Stimulated activated CD8-positive, alpha-beta memory T cell treated with anti-CD3 and anti-CD28 coated beads, Interleukin-7, amount 100 ng/mL, for 1 hour (primary cell): ENCODE measurements at places on chromosomes 4 and X.

DNA sequence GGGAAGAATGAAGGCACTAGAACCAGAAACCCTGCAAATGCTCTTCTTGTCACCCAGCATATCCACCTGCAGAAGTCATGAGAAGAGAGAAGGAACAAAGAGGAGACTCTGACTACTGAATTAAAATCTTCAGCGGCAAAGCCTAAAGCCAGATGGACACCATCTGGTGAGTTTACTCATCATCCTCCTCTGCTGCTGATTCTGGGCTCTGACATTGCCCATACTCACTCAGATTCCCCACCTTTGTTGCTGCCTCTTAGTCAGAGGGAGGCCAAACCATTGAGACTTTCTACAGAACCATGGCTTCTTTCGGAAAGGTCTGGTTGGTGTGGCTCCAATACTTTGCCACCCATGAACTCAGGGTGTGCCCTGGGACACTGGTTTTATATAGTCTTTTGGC lies 181.7 kb downstream of the AR start:
- no peak for DNase-seq

DNA sequence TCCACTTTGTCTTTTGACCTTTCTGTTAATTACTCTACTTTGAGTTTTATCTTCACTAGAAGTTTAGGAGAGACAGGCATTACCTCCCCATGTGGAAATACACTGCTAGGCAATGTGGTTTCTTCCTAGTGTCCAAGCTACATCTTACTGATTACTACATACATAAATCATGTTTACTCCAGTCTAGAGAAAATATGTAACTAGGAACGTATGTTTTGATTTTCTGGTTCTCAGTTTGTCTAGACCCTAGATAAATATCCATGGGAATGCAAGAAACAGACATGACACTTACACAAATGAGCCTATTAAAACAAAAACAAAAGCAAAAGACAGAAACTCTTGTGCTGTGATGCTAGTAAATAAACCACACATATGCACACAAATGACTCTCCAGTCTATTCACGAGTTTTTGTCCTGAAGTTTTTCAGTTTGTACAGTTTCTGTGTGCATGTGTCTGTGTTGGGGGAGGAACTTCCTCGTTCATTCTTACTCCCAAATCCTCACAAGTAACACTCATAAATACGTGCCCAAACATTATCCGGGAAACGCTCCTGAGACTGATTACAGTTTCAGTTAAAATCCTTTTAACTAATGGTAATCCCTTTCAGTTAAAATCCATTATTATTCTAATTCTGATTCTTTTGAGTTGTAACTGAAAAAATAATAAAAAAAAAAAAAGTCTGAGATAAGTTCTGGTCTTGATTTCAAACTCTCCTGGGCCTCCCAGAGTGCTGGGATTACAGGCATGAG lies 283.5 kb upstream of the FTHL17 start:
- no peak for DNase-seq

DNA sequence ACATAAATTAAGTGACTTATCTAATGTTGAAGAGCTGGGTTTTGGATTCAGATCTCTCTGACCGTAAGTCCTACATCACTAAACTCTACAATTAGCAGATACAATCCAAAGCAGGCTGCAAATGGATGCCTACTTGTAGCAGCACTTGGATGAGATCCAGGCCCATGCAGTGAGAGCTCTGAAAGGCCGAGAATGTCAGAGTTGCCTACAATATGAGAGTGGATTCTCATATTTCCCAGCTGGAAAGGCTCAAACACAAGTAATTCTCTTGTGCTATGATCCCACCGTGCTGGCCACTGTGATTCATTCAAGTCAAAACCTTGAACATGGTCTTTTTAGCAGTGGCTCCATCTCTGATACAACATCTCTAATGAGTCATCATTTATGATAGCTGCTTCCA lies 125.4 kb upstream of the CHRDL1 start:
- DNase-seq, result no peak

- no peak for DNase-seq
Measured at GRCh38 chr4:20022471-20022870, 229.2 kb upstream of the SLIT2 start.

GRCh38 chrX:17183566-17183965 lies 191.4 kb upstream of the NHS start:
- DNase-seq, result no peak

- no peak for DNase-seq
Measured at GRCh38 chr4:153655928-153656327, 28.2 kb upstream of the TLR2 start.

- DNase-seq, result no peak
Measured at GRCh38 chr4:86847571-86847970, 1.6 kb downstream of the SLC10A6 start.

DNA sequence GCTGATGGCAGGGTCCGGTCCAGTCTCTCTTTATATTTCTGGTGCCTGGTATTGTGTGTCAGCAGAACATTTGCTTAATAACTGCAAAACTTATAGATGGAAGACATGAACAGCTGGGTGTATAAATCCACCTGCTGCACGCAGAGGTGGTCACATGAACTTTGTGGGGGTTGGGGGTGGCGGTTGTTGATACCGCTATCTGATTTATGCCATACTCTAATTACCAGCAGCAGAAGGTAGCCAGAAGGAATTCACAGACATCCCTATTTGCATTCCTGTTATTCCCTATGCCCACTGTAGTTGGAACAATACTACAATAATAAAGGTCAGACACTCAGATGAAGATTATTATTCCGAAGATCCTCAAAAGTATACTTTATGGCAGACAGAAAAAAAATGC lies 121.6 kb upstream of the PUDP start:
- no peak for DNase-seq

- no peak for DNase-seq
Measured at GRCh38 chr4:109462802-109463201, 29.2 kb downstream of the SEC24B start.

DNA sequence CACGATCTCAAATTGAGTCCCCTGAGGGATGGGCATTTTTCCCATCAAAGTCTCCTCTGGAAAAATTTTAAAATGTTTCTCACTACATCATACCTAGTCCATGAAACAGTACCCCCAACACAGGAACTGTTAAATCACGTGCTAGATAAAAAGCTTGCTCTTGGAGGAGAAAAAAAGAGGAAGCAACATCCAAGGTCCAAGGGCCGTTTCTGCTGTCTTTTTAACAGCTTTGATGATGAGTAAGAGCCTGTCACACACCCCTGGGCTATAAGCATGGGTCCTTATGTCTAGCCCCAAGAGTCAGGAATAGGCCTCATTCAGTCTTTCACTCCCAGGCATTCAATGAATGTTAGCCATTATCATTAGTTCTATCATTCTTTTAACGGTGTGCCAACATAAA lies 128.9 kb downstream of the SH3KBP1 start:
- no peak for DNase-seq

GRCh38 chrX:23699636-23700194 lies 32.4 kb downstream of the PRDX4 start:
- DNase-seq, result no peak

- DNase-seq, result no peak
Measured at GRCh38 chr4:70927502-70928137, 25.5 kb downstream of the MOB1B start.

GRCh38 chr4:88276952-88277710 lies 7.2 kb downstream of the PPM1K start:
- DNase-seq, result no peak

- DNase-seq, result no peak
Measured at GRCh38 chrX:69073241-69073640, 92.0 kb downstream of the PJA1 start.

- DNase-seq, result no peak
Measured at GRCh38 chr4:112818594-112818965, 181.6 kb downstream of the LARP7 start.

DNA sequence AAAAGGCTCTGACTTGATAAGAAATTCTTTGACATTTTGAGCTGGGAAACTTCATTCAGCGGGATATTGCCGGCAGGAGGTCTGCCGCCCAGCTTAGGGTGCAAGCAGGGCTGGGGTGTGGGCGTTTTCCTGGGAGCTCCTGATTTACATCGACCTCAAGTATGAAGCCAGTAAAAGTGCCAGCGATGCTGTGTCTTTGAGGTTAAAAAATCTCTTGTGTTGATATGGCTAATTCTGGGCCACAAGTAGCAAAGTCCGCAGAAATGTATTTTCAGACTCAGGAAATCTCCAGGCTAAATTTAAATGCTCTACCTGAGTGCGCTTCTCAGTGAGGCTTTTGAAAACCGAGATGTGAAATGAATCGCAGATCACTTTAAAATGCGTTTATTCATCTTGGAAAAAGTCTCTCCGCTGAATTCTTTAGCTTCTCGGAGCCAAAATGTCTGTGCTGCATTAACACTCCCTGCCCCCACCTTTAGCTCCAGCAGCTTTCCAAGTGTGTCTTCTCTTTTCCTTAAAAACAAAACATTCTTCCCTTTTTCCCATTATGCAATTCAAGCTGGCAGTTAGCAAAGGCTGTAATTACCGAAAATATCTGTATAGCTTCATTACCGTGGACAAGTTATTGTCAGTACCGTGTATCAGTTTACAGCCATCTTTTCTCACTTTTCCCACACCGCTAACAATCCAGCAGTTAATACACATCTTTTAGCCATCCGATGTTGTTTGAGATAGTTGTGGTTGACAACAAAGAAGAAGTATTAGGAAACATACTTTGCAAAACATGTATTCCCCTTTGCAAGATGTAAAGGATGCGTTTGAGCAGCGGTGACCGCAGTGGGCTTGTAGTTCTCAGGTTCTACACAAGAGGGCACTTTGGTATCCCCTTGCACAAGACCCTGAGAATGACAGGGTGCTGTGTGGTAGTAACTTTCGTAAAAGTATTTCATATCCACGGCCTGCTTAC lies 136.0 kb upstream of the STX18 start:
- DNase-seq, result no peak

GRCh38 chr4:180164799-180165198 lies 2078.4 kb upstream of the TENM3 start:
- no peak for DNase-seq

GRCh38 chr4:156019246-156019645 lies 65.6 kb upstream of the CTSO start:
- DNase-seq, result no peak

DNA sequence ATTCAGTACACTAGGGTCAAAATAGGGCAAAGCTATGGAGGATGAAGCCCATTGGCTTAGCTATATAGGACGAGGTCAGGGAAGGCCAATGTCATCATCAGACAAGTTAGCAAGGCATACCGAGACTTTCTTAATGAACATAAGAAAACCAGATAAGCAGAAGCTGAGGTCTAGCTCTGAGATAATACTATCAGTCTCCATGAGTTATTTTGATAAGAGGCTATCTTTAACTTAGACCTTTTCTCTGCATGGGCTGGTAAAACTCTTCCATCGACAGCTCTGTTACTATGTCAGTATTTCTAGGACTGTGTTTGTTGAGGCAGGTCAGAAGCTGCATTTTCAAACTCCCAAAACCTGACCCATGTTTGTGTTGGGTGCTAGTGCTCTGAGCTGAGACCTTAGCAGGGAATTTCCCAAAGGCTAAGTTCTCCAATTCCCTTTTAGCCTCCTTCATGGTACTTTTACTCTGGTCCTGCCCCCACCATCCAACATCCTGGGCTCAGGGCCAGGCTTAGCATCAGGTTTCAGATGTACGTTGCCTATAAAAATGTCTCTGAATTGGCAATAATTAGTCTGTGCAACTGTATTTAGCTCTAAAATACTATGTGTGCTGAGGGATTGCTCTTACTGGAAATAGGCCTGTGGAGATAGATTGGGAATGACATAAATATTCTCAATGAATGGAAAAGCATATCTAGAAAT lies 29.3 kb upstream of the LRAT start:
- no peak for DNase-seq

DNA sequence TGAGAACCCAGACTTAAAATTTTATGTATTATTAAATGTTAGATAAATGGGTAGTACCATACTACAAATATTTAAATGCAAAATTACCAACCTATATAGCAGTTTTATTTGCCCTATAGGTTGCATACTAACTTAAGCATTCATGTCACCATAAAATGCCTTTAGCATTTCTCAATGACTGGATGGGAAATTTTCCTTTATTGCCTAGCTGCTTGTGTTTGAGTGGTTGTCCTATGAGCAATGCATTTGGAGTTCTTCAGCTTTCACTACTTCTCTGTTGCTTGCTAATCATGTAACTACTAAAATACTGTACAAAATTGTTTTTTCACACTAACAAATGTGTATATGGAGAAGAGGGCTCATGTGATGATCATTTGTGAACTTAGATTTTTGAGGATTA lies 44.2 kb upstream of the CEP135 start:
- no peak for DNase-seq

DNA sequence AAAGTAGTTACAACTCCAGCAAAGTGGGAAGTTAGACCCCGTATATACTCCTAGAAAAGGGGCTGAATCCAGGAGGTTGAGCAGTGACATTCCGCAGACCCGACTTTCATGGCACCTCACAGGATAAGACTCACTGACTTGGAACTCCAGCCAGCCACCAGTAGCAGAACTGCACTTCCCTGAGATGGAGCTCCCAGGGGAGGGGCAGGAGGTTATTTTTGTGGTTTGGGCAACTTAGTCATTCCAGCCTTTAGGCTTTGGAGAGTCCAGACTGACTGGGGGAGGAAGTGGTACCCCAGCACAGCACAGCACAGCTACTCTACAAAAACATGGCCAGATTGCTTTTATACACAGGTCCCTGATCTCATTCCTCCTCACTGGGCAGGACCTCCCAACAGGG lies 319.1 kb downstream of the PCDH19 start:
- DNase-seq, result no peak

GRCh38 chr4:168557658-168558057 lies 60.8 kb downstream of the PALLD start:
- no peak for DNase-seq

DNA sequence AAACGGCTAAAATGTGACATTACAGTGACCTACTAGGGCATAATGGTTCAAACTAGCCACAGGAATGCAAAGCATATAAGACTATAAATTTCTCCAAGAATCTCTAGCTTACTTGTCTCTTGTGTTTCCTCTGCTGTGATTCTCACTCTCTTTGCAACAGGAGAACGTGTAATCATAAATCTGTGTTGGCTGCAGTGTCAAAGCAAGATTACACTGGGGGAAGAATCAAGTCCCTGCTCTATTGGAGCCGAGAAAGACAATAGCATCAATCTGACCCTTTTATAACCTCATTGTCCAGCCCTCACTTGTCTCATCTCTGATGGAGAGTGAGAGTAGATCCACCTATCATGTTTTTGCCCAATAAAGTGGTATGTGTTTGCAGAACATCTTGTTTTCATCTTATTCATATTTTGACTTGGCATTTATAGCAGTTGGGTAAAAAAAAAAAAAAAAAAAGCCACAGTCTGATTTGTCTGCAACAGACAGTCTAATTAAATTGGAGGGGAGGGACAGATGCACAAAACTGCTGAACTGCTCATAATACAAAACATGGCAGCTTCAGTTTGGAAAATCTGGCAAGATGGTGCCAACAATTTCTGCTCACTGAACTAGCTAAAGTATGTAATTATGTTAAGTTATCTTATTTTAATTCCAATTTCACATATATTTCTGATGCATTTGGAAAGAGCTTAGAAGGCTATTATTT lies 165.0 kb upstream of the GABRA2 start:
- no peak for DNase-seq

- no peak for DNase-seq
Measured at GRCh38 chr4:57460967-57461366, 350.8 kb upstream of the IGFBP7 start.

DNA sequence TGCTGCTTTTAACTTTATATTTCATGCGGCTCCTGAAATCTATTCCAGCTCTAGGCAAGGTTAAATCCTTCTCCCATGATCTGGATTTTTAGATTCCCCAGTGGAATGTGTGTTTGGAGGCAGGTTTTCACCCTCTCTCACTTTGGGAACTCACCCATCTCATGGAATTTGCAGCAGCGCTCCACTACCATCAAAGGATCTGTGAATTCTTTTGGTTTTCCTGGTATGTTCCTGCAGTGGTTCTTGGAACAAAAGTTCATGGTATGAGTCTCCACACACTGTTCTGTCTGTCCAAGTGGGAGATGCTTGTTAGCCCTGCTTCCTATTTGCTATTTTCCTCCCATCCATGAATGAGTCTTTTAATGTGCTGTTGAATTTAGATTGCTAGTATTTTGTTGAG lies 14.0 kb downstream of the APOOL start:
- DNase-seq, result no peak
